ENCODE measurements at places on chromosomes 6 and 20. TPM values are rescaled to one million over a fixed set of nuclear protein-coding genes. Genes with fewer than 3 reads are reported as not detected.
A peak's percentile ranks its signal among the peaks of the same experiment; 100 is the strongest.

ZNF318 gene
- 9.8 TPM for total RNA-seq

CTNNBL1 gene
- 59.6 TPM for total RNA-seq

LY6G6F gene
- total RNA-seq = not detected

MOXD1 gene
- total RNA-seq = 3.5 TPM

C20orf141 gene
- not detected for total RNA-seq

TCF15 gene
- total RNA-seq = not detected

SIRPD gene
- total RNA-seq = not detected

PRND gene
- not detected for total RNA-seq

ZNF831 gene
- total RNA-seq = not detected

TRMT11 gene
- total RNA-seq = 18.2 TPM

SLC2A4RG gene
- total RNA-seq = 65.6 TPM

ZGPAT gene
- total RNA-seq = 25.5 TPM

GRCh38 chr6:150392452-150393220 is 23.8 kb downstream of the IYD start:
- no peaks in the 10 kb centered on the region for H3K36me3 ChIP-seq
- no peak overlapping the region for H3K4me3 ChIP-seq
- no peaks in the 10 kb centered on the region for H3K4me1 ChIP-seq
- DNase-seq = no peak
- H3K27ac ChIP-seq = no peak overlapping the region

DNA sequence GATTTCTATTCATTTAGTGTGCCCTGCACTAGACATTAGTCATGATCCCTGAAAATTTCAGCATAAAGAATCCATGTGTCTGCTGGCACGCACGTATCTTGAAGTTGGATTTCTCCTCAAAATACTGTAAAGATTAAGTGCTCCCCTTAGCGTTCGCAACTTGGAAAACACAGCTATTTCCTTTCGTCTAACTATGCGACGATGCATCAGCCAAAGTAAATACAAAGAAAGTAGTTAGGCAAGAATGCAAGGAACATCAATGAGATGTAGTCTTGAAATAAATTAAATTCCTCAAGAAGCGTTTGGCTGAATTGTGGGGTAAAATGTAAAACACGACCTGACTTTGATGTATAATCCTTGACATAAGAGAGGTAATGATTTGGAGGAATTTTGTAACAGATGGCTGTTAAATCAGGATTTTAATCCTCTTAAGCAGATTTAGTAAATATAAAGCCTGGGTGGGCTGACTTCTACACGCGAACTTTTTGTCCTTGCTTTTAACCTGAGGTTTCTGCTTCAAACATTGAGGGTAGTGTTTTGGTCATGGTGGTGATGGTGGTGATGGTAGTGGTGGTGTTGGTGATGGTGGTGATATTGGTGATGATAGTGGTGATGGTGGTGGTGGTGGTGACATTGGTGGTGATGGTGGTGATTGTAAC is 88.2 kb downstream of the FOXF2 start:
- DNase-seq = peak; percentile 85
- no peaks in the 10 kb centered on the region for H3K27me3 ChIP-seq
- H3K36me3 ChIP-seq = no peaks in the 10 kb centered on the region

DNA sequence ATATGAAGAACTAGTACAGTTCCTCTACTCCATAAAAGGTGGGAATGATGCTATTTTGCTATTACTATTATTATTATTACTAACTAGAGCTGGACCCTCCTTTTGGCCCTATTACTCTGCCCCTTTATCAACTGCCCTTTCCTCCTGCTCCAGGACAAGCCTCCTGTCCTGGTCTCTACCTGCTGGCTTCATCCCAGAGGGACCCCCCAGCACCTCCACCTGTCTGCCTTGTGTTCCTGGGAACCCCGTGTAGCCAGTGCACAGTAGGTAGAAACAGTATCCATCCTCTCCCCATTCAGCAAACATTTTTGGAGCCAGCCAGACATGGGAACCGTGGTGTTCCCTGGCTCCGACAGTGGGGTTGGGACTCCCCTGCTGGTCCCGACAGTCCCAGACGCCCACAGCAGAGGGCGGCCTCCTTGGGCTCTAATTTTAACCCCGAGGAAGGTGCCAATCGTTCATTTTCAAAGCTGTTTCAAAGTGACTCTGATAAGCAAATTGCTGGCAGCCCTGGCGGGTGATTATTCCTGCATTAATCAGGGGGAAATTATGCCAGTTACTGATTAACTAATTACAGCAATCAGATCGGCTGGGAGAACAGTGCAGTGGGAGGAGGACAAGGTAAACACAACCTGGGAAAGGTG is 44.2 kb upstream of the MDGA1 start:
- H3K4me1 ChIP-seq = no peaks in the 10 kb centered on the region
- DNase-seq = no peak
- H3K4me3 ChIP-seq = no peak overlapping the region
- peaks cover 16% of the 10 kb centered on the region for H3K27me3 ChIP-seq
- H3K36me3 ChIP-seq = no peaks in the 10 kb centered on the region

GRCh38 chr20:14337400-14338171 is at the start of gene FLRT3:
FLRT3 (minus strand) TSS chr20:14337612; CDS start chr20:14327506, 10,106 bp downstream.
- H3K4me3 ChIP-seq = peak within 1 kb of the TSS; percentile 61
- H3K27me3 ChIP-seq = no peaks in the 10 kb centered on the region
- no peaks in the 10 kb centered on the region for H3K36me3 ChIP-seq
- DNase-seq = peak; percentile 96
- H3K4me1 ChIP-seq = no peaks in the 10 kb centered on the region

GRCh38 chr6:44618371-44618770 is 230.9 kb downstream of the CDC5L start:
- no peaks in the 10 kb centered on the region for H3K36me3 ChIP-seq
- peaks cover 2% of the 10 kb centered on the region for H3K27me3 ChIP-seq
- H3K4me3 ChIP-seq = no peak overlapping the region
- no peak overlapping the region for H3K27ac ChIP-seq
- no peaks in the 10 kb centered on the region for H3K4me1 ChIP-seq
- no peak for DNase-seq

DNA sequence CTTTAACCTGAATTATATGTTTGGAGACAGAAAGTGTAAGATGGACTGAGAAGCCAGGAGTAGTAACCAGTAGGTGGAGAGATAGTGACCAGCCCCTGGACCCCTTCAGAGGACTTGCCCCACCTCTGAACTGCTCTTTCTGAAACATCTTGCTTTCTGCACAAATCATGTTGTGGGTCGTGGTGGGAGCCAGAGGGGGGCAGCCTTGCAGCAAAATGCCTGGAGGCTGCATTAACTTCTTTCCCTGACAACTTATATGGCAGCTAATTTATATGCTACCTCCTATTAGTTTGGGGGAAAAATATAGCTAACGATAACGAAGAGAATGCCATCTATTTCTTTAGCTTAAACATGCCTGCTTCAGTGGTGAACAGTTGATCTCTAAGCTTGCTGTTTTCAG is 859.8 kb downstream of the MAFB start:
- H3K27me3 ChIP-seq = peaks cover 6% of the 10 kb centered on the region
- no peaks in the 10 kb centered on the region for H3K36me3 ChIP-seq
- H3K4me3 ChIP-seq = no peak overlapping the region
- DNase-seq = no peak

- H3K27ac ChIP-seq = no peak overlapping the region
- peak; percentile 0 for DNase-seq
- no peaks in the 10 kb centered on the region for H3K36me3 ChIP-seq
- no peaks in the 10 kb centered on the region for H3K4me1 ChIP-seq
- no peaks in the 10 kb centered on the region for H3K27me3 ChIP-seq
Observed at GRCh38 chr6:70763754-70764510, 96.2 kb downstream of the SMAP1 start.

GRCh38 chr6:82569022-82569421 is 205.4 kb downstream of the TPBG start:
- H3K27ac ChIP-seq = no peak overlapping the region
- no peak overlapping the region for H3K4me3 ChIP-seq
- no peaks in the 10 kb centered on the region for H3K36me3 ChIP-seq
- H3K27me3 ChIP-seq = no peaks in the 10 kb centered on the region

- H3K4me3 ChIP-seq = no peak overlapping the region
- H3K36me3 ChIP-seq = no peaks in the 10 kb centered on the region
- no peaks in the 10 kb centered on the region for H3K4me1 ChIP-seq
- no peak overlapping the region for H3K27ac ChIP-seq
- no peaks in the 10 kb centered on the region for H3K27me3 ChIP-seq
- no peak for DNase-seq
Observed at GRCh38 chr6:118313208-118313607, 234.9 kb upstream of the PLN start.

DNA sequence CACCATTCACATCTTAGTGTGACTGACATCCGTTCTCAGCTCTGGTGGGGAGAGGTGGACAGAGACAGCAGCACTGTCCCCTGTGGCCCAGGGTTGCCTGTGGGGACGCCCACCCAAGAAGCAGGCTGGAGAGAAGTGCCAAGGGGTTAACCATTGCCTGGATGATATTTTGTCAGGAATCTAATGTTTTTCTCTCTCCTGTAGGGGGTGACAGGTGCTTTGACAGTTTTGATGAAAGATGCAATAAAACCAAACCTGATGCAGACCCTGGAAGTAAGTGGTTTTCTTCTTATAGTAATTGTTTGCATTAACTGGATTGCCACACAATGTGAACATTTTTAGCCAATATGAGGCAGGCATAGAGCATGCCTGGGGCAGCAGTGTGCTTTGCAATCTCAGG is 99.3 kb downstream of the MTHFD1L start:
- H3K36me3 ChIP-seq = peaks cover 41% of the 10 kb centered on the region
- H3K27ac ChIP-seq = no peak overlapping the region
- H3K27me3 ChIP-seq = no peaks in the 10 kb centered on the region
- DNase-seq = no peak

DNA sequence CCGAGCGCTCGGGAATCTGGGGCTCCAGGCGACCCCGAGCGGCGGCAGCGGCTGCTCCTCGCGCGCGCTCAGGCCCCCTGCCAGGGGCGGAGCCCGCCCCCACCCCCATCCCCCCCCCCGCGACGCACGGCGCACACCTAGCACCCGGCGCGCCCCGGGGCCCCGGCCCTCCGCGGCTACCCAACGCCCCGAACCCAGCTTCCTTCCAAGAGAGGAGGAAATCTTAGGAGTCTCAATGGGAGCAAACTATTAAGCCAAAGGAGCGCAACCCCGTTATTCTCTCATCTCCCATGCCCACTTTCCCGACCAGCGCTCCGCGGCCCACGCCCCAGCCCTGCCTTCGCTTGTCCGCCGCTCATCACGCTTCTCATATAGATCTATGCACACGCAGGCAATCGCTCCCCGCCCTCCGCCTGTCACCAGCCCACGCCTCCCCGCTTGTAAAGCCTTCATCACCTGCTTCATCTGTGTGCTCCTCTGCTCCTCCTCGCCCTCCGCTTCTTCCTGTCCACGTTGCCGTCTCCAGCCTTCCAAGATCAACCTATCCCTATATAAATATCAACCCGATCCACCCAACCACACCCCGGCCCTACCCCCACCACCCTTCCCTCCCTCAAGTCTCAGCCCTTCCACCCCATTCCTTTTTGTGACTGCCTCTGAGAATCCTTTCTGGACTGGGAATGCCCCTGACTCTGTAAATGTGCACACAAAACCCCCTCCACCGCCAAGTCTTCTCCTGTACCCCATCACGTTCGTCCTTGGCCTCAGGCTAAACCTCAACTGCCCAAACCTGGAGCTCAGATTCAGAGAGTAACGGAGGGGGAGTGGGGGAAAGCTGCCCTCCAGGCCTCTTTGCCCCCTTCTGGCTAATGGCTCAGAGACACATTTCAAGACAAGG is at the start of gene DLK2:
Gene DLK2 (minus strand): TSS at position 18 of the 898 bp plus-strand sequence. CDS start 723 bp downstream, outside the sequence.
- no peak within 1 kb of the TSS for H3K27ac ChIP-seq
- H3K27me3 ChIP-seq = peaks cover 14% of the 10 kb centered on the region
- no peak for DNase-seq
- no peaks in the 10 kb centered on the region for H3K4me1 ChIP-seq
- peak within 1 kb of the TSS; percentile 49 for H3K4me3 ChIP-seq
- peaks cover 2% of the 10 kb centered on the region for H3K36me3 ChIP-seq

- peaks cover 15% of the 10 kb centered on the region for H3K4me1 ChIP-seq
- H3K27ac ChIP-seq = peak overlapping the region; percentile 61
- H3K36me3 ChIP-seq = no peaks in the 10 kb centered on the region
- H3K4me3 ChIP-seq = peak overlapping the region; percentile 98
Observed at GRCh38 chr20:56360133-56360907, 1.5 kb downstream of the FAM210B start.

DNA sequence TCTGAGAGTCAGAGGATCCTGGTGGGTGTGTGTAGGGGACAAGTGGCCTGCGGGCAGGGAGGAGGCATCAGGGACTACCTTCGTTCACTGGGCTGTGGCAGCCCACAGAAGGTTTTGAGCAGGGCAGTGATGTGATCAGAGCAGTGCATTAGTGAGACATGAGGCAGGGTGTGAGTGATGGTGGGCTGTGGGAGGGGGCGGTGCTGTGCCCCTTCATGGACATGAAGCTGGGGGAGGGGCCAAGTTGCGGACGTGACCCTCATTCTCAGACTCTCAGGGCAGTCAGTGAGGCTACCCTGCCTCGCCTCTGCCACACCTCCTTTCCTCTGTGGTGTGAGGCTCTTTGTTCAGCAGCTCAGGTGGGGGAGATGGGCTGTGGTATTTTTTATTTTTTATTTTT is 142.2 kb upstream of the RNF24 start:
- peaks cover 31% of the 10 kb centered on the region for H3K4me1 ChIP-seq
- no peaks in the 10 kb centered on the region for H3K36me3 ChIP-seq
- DNase-seq = no peak
- H3K27ac ChIP-seq = no peak overlapping the region

GRCh38 chr6:130583268-130583667 is 217.5 kb downstream of the TMEM200A start:
- no peak overlapping the region for H3K27ac ChIP-seq
- no peak overlapping the region for H3K4me3 ChIP-seq
- no peak for DNase-seq
- H3K27me3 ChIP-seq = no peaks in the 10 kb centered on the region

- H3K4me3 ChIP-seq = no peak overlapping the region
- H3K27me3 ChIP-seq = no peaks in the 10 kb centered on the region
- no peaks in the 10 kb centered on the region for H3K4me1 ChIP-seq
- no peak for DNase-seq
- H3K27ac ChIP-seq = no peak overlapping the region
- no peaks in the 10 kb centered on the region for H3K36me3 ChIP-seq
Observed at GRCh38 chr6:69816569-69816968, 19.8 kb upstream of the LMBRD1 start.

DNA sequence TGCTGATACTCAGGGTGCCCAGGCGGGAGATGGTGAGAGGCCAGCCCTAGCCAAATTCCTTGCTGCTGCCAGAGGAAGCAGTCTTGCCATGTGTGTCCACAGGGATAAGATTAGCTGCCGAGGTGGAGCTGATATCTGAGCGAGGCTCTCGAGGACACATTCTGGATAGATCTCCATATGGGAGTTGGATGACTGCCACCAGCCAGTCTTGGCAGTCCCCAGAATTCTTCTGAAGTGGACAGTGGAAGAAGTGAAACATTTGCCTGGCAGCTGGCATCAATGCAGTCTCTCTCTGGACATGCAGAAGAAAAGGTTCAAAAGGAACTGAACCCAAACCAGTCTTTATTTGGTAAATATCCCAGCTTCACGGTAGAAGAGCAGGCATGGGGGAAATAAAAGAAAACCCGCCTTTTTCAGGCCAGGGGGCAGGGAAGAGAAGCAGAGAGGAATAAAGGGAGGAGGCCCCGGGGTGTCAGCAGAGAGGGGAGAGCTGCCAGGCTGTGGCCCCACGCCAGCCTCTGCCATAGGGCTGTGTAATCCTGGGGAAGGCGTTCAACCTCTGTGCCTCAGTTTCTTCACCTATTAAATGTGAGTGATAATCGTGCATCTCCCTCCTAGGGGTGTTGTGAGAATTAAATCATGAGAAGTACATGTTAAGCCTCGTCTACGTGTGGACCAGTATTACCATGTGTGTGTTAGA is 3.7 kb upstream of the FUCA2 start:
- peaks cover 5% of the 10 kb centered on the region for H3K4me1 ChIP-seq
- H3K36me3 ChIP-seq = no peaks in the 10 kb centered on the region
- H3K27ac ChIP-seq = no peak overlapping the region
- DNase-seq = peak; percentile 35

Measured in astrocyte (in vitro differentiated cells and primary cell).